NCI-H446 treated with DMSO at 0.1 percent for 48 hours (cell line): ENCODE measurements at places on chromosomes 16 and 17.

GRCh38 chr16:360698-361336 lies 8.3 kb upstream of the AXIN1 start:
- DNase-seq, result no peak

DNA sequence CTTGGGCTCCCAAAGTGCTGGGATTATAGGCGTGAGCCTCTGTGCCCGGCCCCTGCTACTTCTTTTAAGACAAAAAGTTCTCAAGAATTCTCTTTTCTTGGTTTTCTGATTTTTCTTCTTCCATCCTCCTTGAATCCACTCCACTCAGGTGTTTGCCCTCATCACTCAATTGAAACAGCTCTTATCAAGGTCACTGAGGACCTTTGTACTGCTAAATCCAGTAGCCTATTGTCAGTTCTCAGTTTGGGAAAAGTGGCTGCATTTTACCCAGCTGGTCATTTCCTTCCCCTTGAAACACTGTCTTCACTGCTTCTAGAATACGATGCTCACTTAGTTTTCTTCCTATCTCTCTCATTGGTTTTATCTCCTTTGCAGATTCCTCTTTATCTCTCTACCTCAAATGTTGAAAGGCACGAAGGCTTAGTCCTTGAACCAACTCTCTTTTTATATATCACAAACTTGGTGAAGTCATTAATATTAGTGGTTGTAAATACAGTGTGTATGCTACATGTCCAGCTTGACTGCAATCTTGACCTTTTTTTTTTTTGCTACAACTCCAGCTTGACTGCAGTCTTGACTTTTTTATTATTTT lies 29.8 kb downstream of the ZNRF1 start:
- no peak for DNase-seq

GRCh38 chr17:47989700-47990099 lies 18.8 kb downstream of the CDK5RAP3 start:
- no peak for DNase-seq

- DNase-seq, result no peak
Observed at GRCh38 chr16:85623250-85623649, 10.1 kb downstream of the GSE1 start.

DNA sequence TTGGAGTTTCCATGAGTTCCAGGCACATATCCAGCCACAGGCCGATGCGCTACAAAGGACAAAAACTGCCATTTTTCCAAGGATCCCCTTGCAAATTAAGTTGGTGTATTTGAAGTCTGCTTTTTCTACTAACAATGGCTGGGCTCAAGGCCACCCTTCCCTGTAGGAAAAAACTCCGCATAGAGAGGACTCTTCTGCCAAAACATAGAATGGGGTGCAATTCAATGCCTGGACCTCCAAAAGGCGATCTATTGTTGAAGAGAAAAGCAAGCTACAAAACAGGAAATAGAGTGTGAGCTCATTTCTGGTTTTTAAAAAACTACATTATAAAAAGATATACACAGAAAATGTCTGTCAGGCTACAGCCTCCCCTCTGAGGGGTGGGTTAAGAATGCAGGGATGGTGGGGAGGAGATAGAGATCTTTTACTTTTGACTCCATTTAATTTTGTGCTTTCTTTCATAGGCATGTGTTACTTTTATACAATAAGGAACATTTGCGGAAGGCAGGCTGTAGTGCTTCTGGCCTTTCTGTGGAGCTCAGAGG lies 22.9 kb upstream of the PRSS54 start:
- no peak for DNase-seq

DNA sequence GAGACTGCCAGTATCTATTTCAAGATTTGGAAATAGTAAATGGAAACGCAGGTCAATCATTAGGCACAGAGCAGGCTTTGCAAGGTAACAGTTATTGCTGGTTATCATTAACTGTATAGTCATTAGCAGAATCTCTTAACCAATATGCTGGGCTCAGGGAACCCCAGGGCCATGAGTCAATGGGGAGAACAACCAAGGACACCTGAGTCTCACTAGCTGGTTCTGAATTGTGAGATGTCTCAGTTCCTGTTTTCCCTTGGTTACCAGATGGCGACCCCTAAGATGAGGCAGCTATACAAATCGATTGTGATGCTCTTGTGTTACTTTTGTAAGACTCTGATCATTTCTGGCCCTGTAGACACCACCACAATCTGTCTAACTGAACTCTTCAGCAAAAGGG lies 385.3 kb downstream of the HAPSTR1 start:
- no peak for DNase-seq
